ENCODE measurements at places on chromosomes 2 and 18.
A peak's percentile ranks its signal among the peaks of the same experiment; 100 is the strongest.

DNA sequence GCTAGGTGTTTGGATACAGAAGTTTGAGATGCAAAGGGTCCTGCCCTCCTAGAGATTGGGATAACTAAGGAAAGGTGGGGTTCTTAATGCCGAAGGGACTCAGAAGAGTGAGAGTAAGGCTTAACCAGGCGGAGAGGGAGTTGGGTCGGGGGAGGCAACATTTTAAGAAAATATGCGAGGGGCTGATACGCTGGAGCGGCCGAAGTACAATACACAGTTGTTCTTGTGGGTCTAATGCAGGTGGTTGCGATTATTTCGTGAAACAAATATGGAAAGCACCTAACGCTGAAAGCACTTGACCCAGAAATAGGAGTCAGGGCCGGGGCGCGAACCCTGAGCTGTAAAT, 344 bp upstream of the MRPL33 start:
- no peak for DNase-seq

DNA sequence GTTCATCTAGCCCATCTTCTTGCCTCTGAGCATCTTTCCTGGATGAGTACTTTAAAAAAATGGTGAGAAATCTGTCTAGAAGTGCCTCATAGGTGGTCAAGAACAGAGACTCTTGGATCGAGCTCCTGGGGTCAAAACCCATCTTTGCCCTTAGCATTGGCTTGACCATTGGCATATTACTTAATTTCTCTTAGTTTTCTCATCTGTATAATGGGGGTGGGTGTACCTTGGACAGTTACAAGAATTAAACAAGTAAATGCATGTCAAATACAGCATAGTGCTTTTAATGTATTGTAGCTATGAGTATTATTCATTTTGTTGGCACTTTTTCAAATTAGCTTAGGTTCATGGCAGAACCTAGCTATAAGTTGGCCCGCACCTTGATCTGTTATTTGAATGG, 36.8 kb downstream of the DHRS9 start:
- no peak for DNase-seq

GRCh38 chr2:42795841-42796301, 3.5 kb upstream of the HAAO start:
- no peak for DNase-seq

DNA sequence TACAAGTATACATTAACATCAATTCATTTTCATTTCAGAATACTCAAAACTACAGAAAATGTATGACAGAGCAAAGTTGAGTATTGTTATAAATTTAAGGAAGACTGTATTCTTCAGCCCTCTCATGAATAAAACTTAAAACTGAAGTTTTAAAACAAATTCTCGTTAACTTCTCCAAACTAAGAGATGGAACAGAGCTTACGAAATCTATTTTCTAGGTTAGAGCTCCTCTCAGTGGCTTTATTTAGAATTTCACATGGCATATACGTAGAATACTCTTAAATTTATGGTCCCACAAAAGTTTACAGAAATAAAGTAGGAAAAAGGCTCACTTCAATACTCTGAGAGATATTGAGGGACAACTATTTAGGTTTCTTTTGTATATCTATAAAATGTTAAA, 612.1 kb downstream of the KCNJ3 start:
- DNase-seq: no peak

GRCh38 chr18:13553449-13553848, 172.9 kb downstream of the FAM210A start:
- DNase-seq: peak; percentile 13

- no peak for DNase-seq
Observed at GRCh38 chr18:49901862-49902340, 88.6 kb upstream of the ACAA2 start.

GRCh38 chr18:75075429-75075841, 133.5 kb downstream of the PTGR3 start:
- DNase-seq: peak; percentile 45

DNA sequence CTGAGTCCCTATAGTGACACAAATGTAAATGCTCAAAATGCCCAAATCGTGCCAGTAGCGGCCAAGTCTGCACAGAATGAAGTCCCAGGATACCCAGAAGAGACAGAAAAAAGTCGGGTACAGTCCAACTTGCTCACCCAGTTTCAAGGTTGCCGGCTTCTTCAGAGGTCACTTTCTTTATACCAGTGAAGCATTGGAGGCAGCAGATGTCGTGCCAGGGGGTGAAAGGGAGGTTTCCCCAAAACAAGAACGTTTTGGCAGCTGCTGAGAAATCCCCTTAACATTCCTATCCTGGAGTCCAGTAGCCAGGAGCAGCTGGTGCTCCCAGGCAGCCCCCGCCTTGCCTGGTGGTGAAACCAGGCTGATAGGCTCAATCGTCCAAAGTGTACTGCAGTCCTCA, 58.1 kb upstream of the MCFD2 start:
- DNase-seq: no peak
